Heart left ventricle (tissue), 16 donors: ENCODE measurements at places on chromosomes 3 and 15. TPM values are rescaled to one million over a fixed set of nuclear protein-coding genes. Genes with fewer than 3 reads are reported as not detected.

The SLC51B gene
- not detected for total RNA-seq

The CYP1A2 gene
- not detected for total RNA-seq

The APOD gene
- total RNA-seq, result 280 TPM

The SNRPA1 gene
- total RNA-seq, result 30.2 TPM

GRCh38 chr3:123793425-123793824 is 90.7 kb downstream of the MYLK start:
- no peak for DNase-seq

DNA sequence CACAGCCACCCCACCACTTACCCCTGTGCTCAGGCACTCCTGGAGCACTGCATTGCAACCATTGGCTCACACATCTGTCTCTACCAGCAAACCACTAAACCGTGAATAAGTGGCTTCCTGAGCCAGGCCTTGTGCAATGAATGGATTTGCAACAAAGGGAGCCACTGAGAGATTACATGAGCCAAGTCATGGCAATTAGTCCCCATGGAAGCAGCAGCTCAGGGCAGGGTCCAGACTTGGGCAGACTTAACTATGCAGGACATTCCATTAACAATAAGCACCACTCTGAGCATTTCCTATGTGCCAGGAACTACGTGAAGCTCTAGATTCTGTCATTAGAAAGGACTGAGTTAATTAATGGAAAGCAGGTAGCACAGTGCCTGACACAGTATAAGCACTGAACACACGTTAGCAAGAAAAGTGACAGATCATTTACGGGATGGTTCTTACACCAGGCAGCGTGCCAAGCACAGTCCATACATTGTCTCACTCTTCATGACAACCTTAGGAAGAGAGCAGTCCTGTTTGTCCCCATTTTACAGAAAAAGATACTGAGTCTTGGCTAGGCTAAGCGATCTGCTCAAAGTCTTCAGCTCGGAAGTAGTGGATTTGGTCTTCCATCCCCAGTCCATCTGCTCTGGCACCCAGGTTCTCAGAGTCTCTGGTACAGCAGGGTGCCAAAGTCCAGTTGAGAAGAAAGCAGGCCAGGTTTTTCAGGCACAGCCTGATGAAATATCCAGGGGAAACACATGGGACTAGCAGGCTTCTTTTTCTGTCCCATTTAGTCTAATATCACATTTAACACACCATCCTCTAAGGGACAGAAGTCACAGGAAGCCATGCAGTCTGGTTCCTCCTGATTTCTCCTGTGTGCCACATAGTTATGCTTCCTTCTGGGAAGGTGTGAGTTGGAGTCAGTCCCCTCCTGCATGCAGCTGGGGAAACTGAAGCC is 44.1 kb downstream of the LIPC start:
- no peak for DNase-seq

DNA sequence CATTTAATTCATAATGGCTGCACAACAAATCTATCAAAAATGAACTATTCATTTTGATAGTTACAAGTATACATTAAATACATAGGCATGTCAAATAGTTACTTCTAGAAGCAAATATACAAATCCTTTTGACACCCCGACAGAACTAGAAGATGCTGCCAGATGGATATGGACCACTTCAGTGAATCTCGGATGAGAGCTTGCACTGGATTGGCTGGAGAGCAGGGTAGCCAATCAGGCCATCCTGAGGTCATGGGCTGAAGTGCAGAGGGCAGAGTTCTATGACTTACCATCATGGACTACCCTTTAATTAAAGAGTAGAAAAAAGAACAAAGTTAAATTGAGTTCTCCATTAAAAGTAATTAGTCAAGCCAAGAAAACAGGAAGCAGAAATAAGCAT is 8.3 kb downstream of the CCNL1 start:
- DNase-seq, result no peak
